ENCODE measurements at places on chromosomes 12 and 14.

DNA sequence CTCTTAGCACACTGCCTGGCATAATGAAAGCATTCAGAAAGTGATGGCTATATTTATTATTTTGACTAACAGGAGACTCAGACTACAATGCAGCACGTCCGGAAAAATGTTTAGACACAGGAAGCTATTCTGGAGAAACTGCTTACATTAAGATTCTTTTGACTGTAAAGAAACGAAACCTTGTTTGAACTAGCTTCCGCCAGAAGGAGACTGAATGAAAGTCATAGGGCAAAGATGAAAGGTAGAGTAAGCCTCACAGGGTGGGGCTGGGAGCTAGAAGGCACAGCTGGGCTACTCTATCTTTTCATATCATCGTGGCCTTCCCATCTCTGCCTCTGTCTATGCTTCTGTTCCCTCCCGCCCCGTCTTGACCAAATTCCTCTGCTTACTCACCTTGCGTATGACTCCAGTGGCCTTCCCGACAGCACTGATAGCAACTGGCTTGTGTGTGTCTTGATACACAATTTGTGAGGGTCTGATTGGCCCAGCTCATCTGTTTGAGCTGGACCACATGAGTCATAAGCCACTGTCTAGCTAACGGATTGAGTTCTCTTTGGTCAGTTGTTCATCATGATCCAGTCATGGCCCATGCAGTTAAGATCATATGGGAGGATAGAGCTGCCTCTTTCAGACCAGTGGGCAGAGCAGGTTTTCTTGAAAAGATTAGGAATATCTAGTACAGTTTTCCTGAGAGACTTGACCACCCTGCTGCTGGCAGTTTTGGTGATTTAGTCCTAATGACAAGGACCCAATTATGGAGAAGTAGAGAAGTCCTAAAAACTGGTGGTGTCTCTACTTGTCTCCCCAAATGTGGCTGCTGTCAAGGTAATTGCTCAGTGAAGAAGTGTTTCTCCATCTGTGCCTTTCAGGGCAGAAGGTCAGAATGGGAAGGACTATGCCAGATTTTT, 151.5 kb upstream of the SLC38A2 start:
- peak; percentile 29 for DNase-seq

- no peak for DNase-seq
Measured at GRCh38 chr14:59028476-59029202, 159.8 kb upstream of the DAAM1 start.

DNA sequence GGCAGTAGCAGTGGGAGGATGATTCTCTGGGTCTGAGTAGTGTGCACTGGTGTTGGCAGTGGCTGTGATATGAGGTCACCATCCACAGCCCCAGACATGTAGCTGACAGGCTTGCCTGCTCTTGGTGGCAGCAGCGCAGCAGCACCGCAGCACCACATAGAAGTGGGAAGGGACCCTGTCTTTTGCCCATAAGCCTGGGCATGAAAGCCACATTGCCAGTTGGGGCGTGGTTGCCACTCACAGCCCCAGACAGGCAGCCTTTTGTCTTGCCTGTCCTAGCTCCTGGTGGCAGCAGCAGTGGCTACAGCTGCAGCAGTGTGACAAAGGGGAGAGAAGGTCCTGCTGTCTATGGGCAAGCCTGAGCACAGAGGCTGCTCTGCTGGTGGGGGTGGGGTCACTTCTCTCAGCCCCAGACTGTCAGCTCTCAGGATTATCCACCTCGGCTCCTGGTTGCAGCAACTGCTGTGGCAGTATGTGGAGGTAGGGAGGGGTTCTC, 71.5 kb downstream of the BRMS1L start:
- DNase-seq = no peak

GRCh38 chr14:26385310-26385709, 212.5 kb downstream of the NOVA1 start:
- no peak for DNase-seq

- no peak for DNase-seq
Measured at GRCh38 chr12:127025545-127025944, 1241.4 kb upstream of the TMEM132C start.
